Smooth muscle cell of the brain vasculature (primary cell): ENCODE measurements at places on chromosomes 7 and 10.

GRCh38 chr7:112515989-112516388, 35.2 kb downstream of the LSMEM1 start:
- DNase-seq: no peak

GRCh38 chr7:151315038-151315655, 26.5 kb upstream of the NUB1 start:
- DNase-seq: peak; percentile 40

DNA sequence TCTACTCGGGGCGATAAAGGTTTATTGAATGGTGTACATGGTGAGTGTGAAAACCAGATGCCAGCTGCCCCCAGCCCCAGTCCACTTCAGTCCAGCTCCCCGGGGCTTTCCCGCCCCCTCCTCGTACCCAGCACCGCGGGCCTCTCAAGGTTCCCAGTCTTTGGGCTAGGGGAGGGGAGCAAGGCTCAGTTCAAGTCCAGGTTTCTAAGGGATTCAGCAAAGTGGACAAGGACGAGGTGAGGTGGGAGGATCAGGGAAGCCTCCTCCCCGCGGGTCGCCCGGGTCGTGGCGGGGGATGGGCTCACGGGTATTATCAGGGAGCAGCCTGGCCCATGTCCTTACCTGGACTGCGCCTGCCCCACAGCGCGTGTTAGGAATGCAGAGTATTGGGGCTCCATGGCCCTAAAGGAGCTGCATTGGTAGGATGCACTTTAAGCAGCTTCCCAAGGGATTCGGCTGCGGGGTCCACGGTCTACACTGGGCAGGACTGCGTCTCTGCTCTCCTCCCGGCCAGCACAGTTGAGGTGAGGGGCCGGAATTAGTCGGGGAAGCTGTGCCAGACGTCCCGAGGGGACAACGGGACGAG, 541 bp upstream of the PFKFB3 start:
- DNase-seq: no peak

DNA sequence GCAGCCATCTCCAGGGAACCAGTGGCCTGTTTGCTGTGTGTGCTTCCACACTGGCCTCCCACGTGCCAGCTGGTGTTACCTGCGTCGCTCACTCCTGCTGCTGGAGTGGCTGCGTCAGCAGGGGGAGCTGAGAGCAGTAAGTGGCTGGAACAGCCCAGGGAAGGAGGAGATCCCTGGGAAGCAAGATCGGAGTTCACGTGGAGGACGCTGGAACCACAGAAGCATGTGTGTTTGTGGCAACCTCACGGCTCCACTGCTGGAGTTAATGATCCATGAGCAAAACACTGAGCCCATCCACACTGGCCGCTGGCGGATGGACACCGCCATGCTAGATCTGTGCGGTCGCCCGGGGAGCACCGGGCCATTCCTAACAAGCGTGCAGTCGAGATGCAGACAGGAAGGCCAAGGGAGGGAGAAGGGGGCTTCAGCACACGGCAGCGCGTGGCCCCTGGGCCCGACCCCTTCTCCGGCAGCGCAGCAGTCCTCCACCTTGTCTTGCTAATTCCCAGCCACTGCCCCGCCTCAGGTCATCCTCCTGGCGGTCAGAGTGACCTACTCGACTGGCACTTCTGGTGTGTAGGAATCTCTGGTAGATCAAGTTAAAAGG, 68.5 kb upstream of the EEPD1 start:
- DNase-seq: no peak

DNA sequence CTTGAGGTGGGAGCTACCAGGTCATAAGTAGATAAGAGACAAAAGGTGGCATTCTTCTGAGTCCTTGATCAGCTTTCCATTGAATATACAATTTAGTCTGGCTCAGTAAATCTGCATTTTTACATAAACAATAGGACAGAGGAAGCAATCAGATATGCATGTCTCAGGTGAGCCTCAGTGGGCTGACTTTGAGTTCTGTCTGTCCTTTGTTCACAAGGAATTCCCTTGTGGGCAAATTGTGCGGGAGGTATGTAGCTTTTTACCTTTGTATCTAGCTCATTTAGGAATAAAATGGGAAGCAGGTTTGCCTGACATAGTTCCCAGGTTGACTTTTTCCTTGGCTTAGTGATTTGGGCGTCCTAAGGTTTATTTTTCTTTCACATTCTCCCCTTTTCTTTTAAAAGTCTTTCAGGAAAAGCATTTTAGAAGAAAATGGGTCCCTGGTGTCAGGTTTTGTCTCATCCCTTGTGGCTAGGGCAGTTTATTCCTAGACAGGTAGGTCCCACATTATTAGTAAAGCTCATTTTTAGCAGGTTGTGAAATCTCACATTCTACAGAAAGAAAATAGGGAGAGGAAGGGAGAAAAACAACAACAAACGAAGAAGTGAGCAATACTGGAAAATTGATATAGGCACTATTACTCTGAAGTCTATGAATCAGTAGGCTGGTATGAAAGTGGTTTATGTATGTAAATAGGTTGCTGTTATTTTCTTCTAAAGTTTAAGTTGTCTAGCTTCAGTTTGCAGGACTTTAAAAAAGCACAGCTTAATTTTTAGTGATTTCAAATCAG, 16.5 kb downstream of the SPAM1 start:
- DNase-seq: no peak

GRCh38 chr10:77409697-77410471, 227.7 kb downstream of the KCNMA1 start:
- no peak for DNase-seq

DNA sequence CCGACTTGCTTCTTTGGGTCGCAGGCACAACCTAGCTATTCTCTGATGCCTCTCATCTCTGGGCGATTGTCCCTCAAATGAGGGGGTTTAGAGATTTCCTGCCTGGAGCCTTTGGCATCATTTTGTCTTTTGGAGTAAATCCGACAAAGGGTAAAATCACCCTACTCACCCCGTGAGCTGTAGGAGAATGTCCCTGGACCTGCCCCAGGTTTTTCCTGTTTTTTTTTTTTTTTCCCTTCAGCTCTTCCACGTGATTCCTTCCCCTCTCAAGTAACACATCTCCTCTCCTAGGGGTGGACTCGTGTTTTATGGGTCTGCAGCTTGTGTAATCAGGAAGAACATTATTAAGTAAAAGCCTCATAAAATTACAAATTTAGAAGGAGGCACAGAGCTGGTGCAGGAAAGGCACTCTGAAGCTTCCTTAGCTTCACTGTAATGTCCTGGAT, 128.4 kb upstream of the ZNF746 start:
- DNase-seq: no peak

GRCh38 chr7:98619450-98620321, 2.6 kb downstream of the NPTX2 start:
- DNase-seq: no peak

DNA sequence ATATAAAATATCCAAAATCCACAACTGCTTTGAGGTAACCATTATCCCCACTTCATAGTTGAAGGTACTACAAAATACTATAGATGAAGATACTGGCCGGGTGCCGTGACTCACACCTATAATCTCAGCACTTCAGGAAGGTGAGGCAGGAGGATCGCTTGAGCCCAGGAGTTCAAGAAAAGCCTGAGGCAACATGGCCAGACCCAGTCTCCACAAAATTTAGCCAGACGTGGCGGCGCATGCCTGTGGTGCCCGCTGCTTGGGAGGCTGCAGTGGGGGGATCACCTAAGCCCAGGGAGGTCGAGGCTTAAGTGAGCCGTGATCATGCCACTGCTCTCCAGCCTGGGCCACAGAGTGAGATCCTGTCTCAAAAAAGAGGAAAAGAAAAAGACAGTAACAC, 21.7 kb downstream of the TMEM254 start:
- DNase-seq: no peak

- DNase-seq: peak; percentile 70
Measured at GRCh38 chr10:69123306-69123746, 652 bp upstream of the VPS26A start.

GRCh38 chr7:40716052-40716451, 581.2 kb downstream of the SUGCT start:
- DNase-seq: no peak

- DNase-seq: no peak
Measured at GRCh38 chr7:44967571-44968446, 11.0 kb downstream of the MYO1G start.

- DNase-seq: peak; percentile 97
Measured at GRCh38 chr7:37031571-37032257, 307.4 kb upstream of the AOAH start.

DNA sequence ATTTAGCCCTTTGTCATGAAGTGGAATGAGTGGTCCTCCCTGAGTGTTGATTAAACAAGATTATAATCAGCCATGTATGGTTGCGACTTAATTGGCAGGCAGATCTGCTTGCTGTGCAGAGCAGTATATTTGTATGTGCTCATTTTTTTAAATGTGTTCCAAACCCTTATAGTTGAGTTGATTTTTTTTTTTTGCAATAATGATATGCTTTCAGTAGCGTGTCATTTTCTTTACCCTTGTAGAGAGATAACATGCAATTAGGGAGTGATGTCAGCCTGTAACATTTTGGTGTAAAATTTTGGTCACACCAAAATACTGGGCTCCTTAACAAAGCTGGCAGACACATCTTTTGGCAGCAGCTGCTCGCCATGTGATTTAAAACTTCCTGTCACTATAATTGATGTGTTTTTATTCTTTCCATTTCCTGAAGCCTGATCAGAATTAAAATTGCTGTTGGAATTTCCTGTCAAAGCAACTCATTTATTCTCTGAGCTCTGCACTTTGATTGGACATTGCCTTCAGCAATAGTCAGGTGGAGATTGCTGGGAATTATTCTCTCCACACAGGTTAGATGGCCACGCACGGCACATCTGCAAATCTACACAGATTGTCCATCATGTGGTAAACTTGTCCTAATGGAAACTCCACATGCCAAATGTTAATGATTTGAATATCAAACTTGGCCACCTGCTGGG, 125.3 kb downstream of the DYNC1I1 start:
- no peak for DNase-seq

DNA sequence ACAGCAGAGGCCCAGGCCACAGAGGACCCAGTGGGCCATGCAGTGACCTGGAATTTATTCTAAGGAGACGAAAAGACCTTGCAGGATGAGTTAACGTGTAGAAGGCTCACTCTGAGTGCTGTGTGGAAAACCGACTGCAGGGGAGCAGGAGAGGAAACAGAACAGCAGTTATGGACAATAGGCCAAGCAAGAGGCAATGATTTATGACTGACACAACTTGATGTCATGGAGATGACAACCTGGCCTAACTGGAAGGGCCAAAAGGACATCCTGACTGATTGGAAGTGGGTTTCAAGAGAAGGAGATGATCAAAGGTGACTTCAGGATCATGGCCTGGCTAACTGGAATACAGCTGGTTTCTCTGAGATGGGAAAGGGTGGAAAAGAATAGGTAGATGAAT, 70.2 kb upstream of the RAPGEF5 start:
- DNase-seq: no peak

DNA sequence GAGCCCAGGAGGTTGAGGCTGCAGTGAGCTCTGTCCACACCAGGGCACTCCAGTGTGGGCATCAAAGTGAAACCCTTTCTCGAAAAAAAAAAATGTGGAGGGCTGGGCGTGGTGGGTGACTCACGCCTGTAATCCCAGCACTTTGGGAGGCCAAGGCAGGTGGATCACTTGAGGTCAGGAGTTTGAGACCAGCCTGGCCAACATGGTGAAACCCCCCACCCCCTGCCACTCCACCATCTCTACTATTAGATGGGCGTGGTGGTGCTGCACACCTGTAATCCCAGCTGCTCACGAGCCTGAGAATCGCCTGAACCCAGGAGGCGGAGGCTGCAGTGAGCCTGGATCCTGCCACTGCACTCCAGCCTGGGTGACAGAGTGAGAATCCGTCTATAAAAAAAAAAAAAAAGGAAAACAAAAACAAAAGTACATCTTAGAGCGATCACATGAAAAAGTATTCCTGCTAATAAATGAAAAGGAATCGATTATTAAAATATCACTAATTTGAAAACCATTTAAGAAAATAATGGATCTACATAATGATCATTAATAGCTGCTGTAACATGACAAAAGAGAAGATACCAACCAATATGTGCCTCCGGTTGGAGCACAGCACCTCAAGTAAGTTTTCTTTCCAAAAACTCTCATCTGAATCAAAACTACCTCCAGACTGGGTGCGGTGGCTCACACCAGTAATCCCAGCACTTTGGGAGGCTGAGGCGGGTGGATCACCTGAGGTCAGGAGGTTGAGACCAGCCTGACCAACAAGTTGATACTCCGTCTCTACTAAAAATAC, 4.9 kb downstream of the HNRNPF start:
- DNase-seq: no peak
